ENCODE measurements at places on chromosomes 3 and 15. TPM values are rescaled to one million over a fixed set of nuclear protein-coding genes. Genes with fewer than 3 reads are reported as not detected.

The DAZL gene
- total RNA-seq, result not detected

The RTP3 gene
- 0.08 TPM for total RNA-seq

The INKA1 gene
- 1.7 TPM for total RNA-seq

The LMAN1L gene
- total RNA-seq, result 0.16 TPM

The SHC4 gene
- total RNA-seq, result 10.2 TPM

The CIDEC gene
- total RNA-seq, result 0.38 TPM

The ATP13A3 gene
- 114 TPM for total RNA-seq

The CCDC9B gene
- total RNA-seq, result 47.7 TPM

The DLG1 gene
- 44.5 TPM for total RNA-seq

The SNURF gene
- 38.5 TPM for total RNA-seq

The LHFPL4 gene
- total RNA-seq, result not detected

The SYNPR gene
- not detected for total RNA-seq

The PDZRN3 gene
- total RNA-seq, result 2.8 TPM

The ZNF860 gene
- total RNA-seq, result 3.6 TPM

The PLXNA1 gene
- total RNA-seq, result 24.7 TPM

The NUP210 gene
- 16.0 TPM for total RNA-seq

The IMPG2 gene
- 0.05 TPM for total RNA-seq

The GALNT15 gene
- total RNA-seq, result not detected

The KBTBD13 gene
- total RNA-seq, result not detected

All from A375 (cell line).